ENCODE measurements at places on chromosomes 4 and X. TPM values are rescaled to one million over a fixed set of nuclear protein-coding genes. Genes with fewer than 3 reads are reported as not detected.

- no peak for DNase-seq
These were observed 627.8 kb upstream of the SLIT2 start for GRCh38 chr4:19623866-19624265.

Gene CA5B
- polyA plus RNA-seq = 0.22 TPM

GRCh38 chr4:7171191-7171900 lies 21.0 kb upstream of the SORCS2 start:
- no peak for DNase-seq

GRCh38 chr4:180225977-180226376 lies 2017.2 kb upstream of the TENM3 start:
- no peak for DNase-seq

DNA sequence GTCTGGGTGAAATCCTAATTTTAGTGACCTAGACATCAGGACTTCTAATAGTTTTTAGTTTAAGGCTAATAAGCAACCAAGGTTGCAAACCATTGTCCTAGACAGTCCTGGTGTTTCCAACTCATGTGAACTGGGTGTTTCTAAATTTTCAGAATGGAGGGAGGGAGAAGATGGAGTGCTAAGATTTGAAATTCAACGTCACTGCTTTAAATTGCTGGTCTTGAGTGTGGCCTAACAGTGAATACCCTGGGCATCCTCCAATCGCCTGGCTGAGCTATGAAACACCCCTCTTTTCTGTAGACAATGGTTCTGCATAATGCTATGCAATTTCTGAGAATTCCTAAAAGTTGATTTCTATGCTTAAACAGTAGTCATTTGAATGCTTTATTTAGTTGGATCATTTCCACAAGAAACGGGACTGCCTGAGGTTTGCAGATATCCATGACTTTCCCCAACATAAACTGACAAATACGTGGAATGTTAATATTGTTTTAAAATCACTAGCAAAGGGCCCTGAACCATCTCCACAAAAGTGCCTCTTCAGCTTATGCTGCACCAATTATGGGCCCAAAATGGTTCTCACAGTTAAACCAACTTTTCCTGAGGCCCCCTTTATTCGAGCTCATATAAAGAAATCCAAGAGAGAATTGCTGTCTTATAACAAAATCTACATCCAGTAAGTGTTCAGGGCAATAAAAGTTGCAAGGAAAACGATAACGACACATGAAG lies 1.1 kb downstream of the FBXL5 start:
- DNase-seq = peak; percentile 44

DNA sequence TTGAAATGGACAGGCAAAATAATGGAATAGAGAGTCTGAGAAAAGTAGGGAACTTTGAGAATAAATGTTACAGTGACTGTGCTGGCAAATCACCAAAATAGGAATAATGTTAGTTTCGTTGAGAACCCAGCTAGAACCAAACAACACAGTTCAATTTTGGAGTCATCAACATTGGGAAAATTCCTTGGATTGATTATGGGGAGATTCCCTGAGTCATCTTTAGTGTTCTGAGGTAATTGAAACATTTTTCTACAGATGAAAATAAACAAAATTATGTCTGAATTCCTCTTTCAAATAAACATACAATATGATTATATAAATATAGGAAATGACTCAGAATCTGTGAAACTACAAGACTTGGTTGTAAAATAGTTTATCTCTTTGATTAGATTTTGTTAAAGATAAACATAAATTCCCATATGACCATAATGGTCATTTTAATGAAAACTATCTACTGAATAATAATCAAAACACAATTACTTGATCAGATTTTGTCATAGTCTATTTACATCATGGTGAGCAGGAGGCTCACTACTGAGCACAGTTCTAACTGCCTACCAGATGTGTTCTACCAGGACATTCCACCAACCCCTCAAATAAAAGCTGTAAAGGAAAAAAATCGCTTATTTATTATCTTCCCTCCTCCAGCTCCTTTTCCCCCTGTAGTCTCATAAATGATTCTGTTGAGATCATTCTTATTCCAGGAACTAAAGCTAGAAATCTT lies 51.4 kb upstream of the GABRA2 start:
- DNase-seq = no peak

Gene ASMT
- 0.04 TPM for polyA plus RNA-seq

GRCh38 chr4:123055943-123056342 lies 133.5 kb upstream of the NUDT6 start:
- no peak for DNase-seq

DNA sequence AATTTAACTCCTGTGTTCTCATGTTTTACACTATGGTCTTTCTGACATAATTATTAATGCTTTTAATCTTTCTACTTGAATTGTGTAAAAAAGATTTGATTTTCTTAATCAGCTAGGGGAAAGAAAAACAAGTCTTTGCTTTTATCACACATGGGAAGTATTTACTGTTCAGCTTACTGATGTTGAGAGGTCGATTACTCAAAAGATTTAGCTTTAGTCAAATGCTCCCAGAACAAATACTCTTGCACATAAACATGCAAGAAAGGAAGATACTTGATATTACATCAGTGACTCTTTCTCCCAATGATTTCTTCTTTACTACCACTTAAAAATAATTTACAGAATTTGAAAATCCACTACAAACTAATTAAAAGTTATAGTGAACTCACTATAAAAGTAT lies 198.3 kb upstream of the FAT4 start:
- DNase-seq = no peak

DNA sequence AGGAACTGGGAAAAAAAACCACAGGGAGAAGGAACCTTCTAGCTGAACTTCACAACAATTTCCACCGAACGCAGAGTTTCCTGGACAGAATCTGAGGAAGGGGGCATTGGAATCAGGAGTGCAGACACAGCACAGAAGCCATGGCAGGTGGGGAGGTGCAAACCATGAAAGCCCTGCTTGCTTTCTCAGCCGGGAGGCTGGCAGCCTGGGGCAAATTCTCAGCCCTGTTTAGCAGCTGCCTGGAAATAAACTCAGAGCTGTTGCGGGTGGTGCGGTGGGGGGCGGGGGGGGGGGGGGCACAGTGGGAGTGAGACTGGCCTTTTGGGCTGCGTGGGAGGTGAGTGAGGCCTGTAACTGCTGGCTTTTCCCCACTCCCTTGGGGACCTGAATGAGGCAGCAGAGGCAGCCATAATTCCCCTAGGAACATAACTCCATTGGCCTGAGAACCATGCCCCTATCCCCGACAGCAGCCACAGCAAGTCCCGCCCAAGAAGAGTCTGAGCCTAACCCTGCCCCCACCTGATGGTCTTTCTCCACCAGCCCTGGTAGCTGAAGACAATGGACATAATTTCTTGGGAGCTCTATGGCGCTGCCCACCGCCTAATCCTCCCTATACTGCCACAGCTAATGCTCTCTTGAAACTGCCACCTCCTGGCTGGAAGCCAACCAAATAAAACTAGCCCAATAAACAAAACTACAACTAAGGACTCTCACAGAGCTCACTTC lies 176.3 kb downstream of the FAM13A start:
- no peak for DNase-seq

- no peak for DNase-seq
These were observed 198.4 kb downstream of the MAML3 start for GRCh38 chr4:139955600-139955999.

Gene SYN1
- polyA plus RNA-seq = 1.3 TPM

Gene OPRPN
- not detected for polyA plus RNA-seq

DNA sequence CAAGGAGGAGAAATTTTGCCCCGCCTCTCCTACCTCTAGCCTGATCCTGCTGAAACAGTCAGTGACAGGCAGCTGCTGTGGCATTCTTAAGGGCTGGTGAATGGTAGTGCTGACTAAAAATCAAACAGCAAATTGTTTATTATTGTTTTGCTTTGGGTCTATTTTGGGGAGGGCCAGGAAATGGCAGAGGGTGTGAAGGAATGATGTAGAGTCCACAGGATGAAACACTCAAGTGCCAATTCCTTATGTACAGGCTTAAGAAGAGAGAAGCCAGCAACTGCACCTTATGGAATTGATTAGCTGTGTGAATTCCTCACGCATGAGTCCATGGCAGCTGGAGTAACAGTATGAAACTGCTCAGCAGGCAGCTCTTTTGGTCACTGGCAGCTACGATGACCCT lies 39.7 kb downstream of the VEGFC start:
- DNase-seq = no peak
